Activated T-cell treated with anti-CD3 and anti-CD28 coated beads, Interleukin-2, amount 50 U/mL, for 24 hours (primary cell): ENCODE measurements at places on chromosomes 5 and 9.

DNA sequence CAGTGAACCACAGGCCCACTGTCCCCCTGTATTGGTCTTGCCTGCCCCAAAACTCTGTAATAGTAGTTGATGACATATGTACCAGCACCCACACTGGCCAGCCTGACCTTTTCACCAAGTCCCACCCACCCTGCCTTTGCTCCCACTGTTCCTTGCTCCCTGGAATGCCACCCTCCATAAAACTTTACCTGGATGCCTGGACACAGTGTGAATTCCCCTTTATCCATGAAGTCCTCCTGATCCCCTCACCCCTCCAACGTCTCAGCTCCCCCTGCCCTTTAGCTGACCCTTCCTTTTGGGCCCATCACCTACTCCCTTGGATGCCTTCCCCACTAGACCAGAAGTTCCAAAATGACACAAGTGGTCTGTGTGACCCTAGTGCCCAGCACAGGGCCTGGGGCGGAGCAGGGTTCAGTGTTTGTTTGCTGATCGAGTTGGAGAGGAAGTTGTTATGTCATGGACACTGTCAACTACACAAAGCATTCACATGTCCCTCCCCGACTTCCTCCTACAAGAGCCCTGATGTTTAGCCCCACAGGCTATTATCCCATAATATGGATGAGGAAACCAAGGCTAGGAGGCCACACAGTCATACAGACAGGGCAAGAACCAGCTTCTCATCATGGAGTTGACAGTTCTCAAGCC lies 16.1 kb downstream of the AMBP start:
- H3K36me3 ChIP-seq: no peaks in the 10 kb centered on the region
- no peak overlapping the region for H3K27ac ChIP-seq
- H3K4me1 ChIP-seq: no peaks in the 10 kb centered on the region
- peaks cover 17% of the 10 kb centered on the region for H3K27me3 ChIP-seq

- no peak overlapping the region for H3K27ac ChIP-seq
- no peak for DNase-seq
- no peaks in the 10 kb centered on the region for H3K4me1 ChIP-seq
- no peaks in the 10 kb centered on the region for H3K36me3 ChIP-seq
- H3K27me3 ChIP-seq: no peaks in the 10 kb centered on the region
Measured at GRCh38 chr5:144128844-144129243, 41.6 kb downstream of the YIPF5 start.

DNA sequence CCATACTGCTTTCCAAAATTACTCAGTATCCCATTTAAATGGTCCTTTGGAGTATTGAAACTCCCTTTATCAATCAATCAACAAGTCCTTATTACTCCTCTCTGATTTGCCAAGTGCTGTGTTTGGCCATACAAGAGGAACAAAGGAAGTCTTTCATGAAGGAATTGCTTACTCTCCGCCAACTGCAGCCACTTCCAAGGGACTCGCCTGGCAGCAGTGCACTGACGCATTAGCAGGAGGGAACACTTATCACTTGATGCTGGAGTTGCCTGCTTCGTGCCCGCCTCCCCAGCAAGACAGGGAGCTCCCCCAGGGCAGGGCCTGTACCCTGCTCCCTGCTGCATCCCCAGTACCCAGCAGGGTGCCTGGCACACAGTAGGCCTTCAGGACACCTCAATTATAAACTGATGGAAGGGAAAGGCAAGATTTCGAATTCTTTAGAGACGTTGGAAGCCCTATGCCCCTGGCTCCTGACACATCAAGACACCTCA lies 97.9 kb downstream of the CRB2 start:
- H3K27ac ChIP-seq: no peak overlapping the region
- H3K4me1 ChIP-seq: no peaks in the 10 kb centered on the region
- no peak overlapping the region for H3K4me3 ChIP-seq
- DNase-seq: no peak

- H3K36me3 ChIP-seq: peaks cover 12% of the 10 kb centered on the region
- DNase-seq: no peak
- H3K27ac ChIP-seq: peak overlapping the region; percentile 93
- H3K4me3 ChIP-seq: peak overlapping the region; percentile 59
- H3K4me1 ChIP-seq: peaks cover 62% of the 10 kb centered on the region
Measured at GRCh38 chr5:151093476-151093889, 12.6 kb upstream of the TNIP1 start.

GRCh38 chr9:23739753-23740152 lies 86.3 kb downstream of the ELAVL2 start:
- H3K27me3 ChIP-seq: no peaks in the 10 kb centered on the region
- H3K4me3 ChIP-seq: no peak overlapping the region
